ENCODE measurements at places on chromosomes 7 and 10.

DNA sequence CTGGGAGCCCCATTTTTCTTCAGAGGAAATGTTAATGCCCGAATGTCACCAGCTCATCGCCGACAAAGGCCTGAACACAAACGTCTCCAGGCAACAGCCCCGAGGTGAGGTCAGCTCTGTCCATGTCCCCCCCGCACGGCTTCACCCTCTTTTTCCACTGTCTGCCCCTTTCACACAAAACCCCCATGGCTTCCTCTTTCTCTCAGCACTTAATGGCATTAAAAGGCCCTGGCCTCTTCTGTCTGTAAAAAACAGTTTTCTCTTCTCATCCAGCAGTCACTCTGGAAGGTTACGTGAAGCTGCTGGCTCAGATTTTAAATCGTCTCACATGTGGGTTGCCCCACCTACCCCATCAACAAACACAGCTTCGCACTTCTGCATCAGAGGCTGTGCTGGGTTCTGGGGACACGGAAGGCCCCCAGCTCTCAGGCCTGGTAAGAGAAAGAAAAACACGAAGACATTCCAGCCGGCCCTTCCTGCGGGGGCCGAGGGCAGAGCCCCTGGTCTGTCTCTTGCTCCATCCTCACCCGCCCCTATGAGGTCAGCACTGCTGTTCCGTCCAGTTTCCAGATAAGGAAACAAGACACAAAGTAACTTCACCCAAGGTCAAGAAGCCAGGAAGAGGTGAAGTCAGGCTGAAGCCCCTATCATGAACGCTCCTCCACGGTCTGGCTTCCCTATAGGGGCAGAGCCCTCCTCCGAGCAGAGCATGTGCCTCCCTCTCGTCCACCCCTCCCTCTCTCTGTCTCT, 91.1 kb upstream of the PDGFA start:
- no peak for DNase-seq

GRCh38 chr10:29407280-29407858, 118.5 kb downstream of the LYZL1 start:
- DNase-seq: no peak

DNA sequence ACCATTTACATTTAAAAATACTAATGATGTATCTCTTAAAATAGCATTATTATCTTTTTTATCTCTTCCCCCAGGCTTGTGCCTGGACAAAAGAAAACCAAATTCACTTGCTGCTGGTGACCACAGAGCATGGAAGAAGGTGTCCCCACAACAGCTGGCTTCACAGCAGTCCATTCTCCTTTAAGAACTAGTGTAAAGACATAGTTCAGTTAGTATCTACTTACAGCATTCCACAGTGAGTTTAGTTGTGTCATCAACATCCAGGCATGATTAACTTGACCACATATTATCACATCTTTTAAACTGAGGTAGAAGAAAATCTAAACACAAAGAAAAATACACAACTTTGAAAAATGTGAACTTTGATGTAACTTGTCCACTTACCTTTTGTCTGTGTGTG, 55.0 kb downstream of the LRRC17 start:
- DNase-seq: no peak

DNA sequence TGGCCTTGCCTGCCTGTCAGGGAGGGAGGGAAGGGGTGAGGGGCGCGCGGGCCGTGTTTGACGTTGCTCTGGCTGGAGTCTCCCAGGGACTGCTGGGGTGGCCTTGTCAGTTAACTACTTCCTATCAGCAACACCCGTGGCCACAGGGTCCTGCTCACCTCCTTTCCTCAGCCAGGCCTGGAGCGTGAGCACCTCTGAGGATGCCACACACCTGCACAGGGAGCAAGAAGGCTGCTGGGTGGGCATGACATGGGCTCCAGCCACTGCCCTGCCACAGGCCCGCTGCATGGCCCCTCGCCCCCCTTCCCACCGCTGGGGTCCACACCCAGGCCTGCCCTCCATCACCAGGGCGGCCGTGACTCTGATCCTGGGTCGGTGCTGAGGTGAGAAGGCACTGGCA, 212.4 kb downstream of the ELFN1 start:
- DNase-seq: no peak

DNA sequence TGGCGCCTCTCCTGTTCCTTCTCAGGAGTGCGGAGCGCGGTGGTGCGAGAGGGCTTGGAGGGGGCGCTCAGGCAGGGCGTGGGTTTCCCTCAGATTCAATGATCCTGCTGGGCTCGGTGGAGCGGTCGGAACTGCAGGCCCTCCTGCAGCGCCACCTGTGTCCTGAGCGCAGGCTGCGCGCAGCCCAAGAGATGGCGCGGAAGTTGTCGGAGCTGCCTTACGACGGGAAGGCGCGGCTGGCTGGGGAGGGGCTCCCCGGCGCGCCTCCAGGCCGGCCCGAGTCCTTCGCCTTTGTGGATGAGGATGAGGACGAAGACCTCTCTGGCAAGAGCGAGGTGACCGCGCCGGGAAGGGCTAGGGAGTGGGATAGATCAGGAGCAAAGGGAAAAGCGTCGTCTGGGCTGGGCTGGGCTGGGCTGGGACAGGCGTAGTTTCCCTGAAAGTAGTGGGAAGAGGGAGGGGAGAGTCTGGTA, 17.0 kb downstream of the FAM131B start:
- no peak for DNase-seq

GRCh38 chr10:85532773-85533172, 833.8 kb downstream of the GRID1 start:
- no peak for DNase-seq

GRCh38 chr7:1697499-1698125, 27.5 kb downstream of the ELFN1 start:
- DNase-seq: no peak

DNA sequence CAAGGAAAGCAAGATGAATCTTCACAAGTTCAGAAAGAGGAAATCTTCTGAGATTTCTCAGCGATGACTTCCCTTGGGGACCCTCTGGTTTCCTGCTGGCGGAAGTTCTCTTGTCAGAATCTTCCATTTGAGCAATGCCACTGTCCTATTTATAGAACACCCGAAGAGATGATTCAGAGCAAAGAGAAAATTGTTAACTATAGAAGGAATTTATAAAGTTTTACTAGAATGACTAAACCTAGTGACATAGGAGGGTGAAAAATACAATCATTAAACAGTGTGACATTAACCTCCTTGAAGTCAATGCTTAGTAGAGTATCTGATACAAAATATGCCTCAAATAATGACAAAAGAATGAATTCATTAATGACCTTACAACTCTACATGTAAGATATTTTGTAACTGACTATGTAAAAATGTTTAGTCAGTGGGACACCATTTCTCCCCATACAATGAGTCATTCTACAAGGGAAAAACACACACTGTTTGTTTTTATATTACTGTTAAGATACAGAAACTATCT, 206.5 kb upstream of the CNTNAP2 start:
- no peak for DNase-seq

DNA sequence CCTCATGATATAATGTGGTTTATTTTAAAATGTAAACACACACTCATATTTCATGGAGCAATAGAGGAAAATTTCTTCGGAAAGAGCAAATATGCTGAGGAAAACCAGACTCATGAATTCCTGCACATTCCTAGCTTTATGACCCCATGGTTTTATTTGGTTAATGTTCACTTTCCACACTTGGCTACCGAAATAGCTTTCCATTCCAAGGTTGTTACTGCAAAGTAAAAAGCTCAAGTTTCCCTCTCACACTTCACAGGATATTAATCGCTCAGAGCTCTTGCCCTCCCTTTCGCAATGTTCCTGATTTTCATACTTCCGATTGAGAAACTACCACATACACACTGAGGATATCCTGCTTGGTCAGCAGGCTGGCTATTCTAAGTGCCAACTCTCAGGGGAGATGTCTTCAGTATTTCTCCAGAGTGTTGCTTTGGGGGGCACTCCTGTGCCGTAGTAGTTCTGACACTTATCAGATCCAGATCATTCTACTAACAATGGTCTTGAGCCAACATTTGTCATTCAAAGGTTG, 77.5 kb upstream of the STEAP1B start:
- no peak for DNase-seq

GRCh38 chr10:22433875-22434274, 88.6 kb downstream of the SPAG6 start:
- DNase-seq: no peak

GRCh38 chr10:45179691-45180090, 135.7 kb downstream of the OR13A1 start:
- no peak for DNase-seq

- DNase-seq: no peak
Measured at GRCh38 chr10:53453196-53453595, 680.6 kb upstream of the MBL2 start.

DNA sequence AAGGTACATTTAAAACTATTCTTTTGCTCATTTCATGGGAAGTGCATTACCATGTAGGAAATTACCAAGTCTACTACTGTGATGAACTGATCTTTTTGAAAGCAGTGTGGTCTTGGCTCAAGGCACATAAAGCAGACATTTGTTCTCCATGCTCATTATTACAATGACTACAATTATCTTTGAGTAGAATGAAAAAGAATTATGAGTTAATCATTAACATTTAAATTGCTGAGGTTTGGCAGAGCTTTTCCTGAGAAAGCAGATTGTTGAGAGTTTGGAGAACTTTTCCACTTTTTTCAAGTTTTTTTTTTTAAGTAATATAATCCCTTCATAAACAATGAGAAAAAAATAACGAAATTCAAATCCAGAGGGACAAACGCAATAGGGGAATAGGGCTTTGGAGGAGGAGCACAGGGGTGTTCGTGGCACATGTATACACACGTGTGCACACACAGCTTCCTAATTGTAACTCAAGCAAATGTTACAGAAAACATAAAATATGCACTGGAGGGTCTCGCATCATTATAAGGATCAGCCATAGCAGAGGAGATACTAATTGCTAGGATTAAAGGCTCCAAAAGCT, 8.9 kb upstream of the CUBN start:
- DNase-seq: no peak

GRCh38 chr10:4651404-4652037, 174.5 kb upstream of the AKR1E2 start:
- DNase-seq: no peak

DNA sequence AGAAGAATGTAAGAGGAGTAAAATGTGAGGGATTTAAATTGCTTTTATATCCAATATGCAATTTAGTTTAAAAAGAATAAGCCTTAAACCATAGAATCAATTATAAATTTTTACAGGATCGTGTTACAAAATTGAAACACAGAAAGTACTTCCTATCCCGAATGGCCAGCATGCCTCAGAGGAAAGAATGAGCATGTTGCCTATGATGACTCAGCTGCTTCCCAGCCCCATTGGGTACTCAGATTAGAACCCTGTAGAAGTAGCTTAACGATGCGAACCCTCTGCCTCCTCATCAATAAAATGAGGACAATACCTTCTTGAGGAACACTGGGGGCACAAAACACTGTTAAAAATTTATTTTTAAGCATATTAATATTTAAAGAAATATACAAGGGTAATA, 113.4 kb upstream of the CDK1 start:
- DNase-seq: no peak

DNA sequence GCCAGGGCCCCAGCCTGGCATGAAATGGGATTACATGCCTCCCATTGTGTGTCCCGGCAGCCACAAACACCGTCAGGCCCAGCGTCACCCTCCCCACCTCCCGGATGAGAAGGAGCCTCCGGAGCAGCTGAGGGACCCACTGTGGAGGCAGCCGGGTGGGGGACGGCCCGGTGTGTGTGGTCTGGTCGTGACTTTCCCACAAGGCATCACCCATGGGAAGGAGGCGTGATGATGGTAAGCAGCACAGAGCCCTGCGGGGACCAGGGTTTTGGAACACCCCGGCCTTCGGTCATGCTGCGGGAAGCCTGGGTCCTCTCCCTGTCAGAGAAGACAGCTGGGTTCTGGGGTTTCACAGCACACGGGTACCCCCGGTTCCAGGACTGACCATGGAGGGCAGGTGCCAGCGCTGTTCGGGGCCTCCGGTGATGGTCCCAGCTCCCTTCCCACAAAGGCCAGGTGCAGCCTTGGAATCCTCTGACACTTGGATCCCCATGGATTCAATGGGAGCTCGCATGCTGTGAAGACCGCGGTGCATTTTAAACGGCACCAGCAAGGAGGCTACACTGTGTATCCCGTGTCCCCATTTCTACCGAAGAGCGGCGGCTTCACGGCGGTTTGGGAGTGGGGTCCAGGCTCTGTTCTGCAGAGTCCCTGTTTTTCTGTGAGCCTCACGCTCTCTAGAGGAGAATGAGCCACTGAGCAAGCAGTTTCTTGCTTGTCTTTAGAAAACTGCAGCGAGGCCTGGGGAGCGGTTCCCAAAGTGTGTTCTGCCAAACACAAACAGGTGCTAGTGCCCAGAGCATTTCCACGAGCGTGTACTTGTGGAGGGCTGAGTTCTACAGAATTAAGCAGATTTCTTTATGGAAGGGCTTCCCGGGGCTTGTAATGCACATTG, 336.0 kb downstream of the ADARB2 start:
- DNase-seq: no peak

- no peak for DNase-seq
Measured at GRCh38 chr10:113879691-113880090, 25.2 kb downstream of the NHLRC2 start.

GRCh38 chr7:81944058-81944457, 174.2 kb upstream of the HGF start:
- DNase-seq: no peak

- no peak for DNase-seq
Measured at GRCh38 chr7:131482800-131483199, 73.6 kb downstream of the PODXL start.

Data from GM12892 (cell line).